ENCODE measurements at places on chromosomes 1 and 21. TPM values are rescaled to one million over a fixed set of nuclear protein-coding genes. Genes with fewer than 3 reads are reported as not detected.

AMY1B gene
- polyA plus RNA-seq: not detected

C1orf146 gene
- not detected for polyA plus RNA-seq

TNFSF4 gene
- polyA plus RNA-seq: 0.73 TPM

DNA sequence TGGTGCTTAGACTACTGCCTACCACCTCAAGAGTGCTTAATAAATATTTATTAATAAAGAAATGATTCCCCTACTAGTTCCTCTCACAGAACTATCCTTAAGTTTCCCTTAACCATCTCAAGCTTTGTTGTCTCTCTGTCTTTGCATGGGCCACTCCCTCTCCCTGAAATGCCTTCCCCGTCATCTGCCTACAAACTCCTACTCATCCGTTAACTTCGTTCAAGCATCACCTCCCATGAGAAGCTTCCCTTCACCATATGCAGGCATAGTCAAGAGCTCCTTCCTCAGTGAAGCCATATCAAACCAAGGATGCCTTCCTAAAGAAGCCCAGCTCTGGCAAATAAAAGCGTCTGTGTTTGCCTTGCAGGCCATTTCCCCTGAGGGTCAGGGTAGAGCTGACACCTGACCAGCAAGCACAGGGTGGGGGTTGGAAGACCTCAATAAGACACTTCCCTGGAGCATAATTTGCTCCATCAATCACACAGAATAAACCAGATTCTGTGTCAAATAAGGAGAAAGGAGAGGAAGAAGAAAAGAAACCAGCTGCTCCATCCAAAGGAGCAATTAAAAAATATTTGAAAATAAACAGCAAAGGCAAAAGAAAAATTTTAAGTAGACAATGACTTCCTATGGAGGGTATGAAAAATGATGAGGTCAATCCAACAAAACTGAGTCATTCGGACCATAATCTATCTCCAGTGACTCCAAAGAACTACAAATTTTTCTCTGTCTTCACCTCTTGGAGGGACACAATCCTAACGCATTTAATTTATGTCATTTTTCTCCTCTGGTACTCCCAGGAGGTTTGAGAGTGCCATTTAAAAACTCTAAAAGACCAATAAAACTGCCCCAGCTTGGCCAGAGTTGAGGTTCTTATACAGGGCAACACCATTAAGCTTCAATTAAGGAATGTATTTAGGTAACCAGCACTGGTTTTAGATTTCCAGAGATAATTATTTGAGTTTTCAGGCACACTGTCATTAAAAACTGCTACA lies 303.6 kb downstream of the KCNH1 start:
- no peak for DNase-seq
